ENCODE measurements at places on chromosomes 2 and 18. TPM values are rescaled to one million over a fixed set of nuclear protein-coding genes. Genes with fewer than 3 reads are reported as not detected.

The EMILIN1 gene
- total RNA-seq, result 11.0 TPM

The KIF1A gene
- total RNA-seq, result 0.75 TPM

DNA sequence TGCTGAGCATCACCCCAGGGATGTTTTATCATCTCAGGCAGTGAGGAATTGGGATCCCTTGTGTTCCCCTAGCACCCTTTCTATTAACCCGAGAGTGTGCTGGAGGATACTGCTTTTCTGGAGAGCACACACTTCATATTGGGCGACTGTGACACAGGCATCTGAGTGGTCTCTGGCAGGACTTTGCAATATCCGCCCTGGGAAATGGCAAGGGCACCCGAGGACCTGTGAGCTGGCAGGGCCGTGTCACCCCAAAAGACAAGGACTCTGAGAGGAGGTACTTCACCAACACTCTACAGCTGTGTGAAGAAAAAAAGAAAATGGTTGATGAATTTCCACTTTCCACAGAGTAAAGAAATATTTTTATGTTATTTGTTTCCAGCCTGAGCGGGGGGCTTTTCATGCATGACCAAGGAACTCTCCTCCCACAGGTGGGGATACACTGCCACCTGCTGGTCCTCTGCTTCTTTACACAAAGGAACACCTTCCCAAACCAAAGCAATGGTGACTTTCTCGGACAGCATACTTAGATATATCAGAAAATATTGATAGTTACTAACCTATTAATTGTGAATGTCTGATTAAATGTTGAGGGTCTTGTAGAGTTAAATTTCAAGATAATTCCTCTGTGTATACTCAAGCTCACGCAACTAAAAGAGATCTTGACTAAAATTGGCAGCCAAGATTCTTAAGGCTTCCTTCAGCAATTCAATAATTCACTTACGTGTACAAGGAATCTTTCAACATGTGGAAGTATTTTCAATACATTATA is 45.9 kb upstream of the REG3G start:
- no peak for DNase-seq

- no peak for DNase-seq
Measured at GRCh38 chr2:5528706-5529105, 163.5 kb upstream of the SOX11 start.

The CLEC4F gene
- total RNA-seq, result not detected

DNA sequence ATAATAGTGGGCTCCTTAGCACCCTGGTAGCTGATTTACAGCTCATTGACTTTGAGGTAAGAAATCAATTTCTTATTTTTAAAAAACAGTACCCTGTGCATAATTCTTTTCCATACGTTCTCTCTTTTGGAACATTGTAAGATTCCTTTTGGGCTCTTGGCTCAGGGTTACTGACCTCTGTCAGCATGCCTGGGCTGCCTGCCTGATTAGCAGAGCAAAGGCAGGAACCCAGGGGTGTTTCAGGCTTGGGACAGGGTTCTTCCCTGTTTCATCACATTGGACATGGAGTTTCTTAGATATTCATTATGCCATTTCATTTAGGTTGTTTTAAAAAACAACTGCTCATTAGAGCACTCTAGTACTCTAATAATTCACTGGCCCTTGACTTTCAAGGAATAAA is 73.8 kb upstream of the ITM2C start:
- DNase-seq, result no peak

The UBXN4 gene
- total RNA-seq, result 56.4 TPM

DNA sequence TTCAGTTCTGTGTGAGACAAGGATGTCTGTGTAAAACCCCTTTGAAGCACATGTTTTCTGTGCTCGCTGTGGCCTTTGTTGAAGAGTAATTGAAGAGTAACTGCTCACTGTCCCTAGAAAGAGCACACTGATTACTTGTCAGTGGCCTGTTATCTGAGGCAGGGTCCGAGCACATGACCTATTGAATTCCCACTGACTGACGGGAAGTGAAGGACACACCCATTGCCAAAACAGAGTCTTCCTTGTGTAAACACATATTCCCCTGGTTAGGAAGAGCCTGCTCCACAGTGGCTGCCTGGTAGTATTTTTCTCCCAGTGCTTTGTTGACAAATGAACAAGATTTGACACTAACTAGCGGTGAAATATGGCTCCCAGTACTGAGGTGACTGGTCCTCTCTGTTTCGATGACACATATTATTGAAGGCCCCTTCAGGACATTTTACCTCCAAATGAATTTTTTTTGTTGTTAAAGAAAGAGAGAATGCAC is 148.5 kb upstream of the GYPC start:
- DNase-seq, result no peak

The ACADL gene
- total RNA-seq, result not detected

- no peak for DNase-seq
Measured at GRCh38 chr2:174561283-174561971, 36.2 kb downstream of the WIPF1 start.
